ENCODE measurements at places on chromosomes 1 and 21.
A peak's percentile ranks its signal among the peaks of the same experiment; 100 is the strongest.

DNA sequence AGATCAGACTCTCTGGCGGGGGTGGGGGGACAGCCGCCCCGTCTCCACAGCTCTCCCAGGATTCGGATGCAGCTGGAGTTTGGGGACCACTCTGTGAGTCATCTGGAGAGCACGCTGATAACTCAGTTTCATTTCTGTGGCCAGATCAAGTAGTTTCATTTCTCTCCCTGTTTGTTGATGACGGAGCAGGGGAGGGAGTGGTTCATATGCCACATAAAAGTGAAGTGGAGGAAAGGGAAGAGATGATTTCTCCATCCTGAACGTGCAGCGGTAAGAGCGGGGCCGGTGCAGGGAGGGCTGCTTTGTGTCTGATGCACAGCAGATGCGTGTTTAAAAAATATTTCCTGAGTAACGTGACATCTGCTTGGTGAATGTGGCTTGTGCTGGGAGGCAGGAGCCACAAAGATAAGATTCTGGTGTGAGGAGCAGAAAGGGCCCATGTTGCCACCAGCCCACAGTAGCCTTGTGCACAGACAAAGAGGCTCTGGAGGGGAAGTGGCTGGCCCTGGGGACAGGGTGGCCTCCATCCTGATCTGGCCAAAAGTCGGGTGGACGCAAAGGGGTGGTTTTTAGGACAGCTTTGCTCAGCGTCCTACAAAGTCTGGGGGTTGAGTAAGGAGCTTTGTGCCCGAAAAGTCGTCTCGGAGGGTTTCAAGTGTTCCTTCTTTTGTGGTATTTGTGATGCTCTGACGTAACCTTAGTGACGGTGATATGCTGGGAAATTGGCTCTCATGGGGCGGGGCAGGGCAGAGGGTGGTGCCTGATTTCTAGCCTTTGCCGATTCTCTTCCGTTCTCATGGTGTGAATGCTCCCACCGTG, at the start of gene MX2:
MX2 (plus strand) TSS at position 242 of the 819 bp plus-strand sequence. CDS start 14,880 bp downstream, outside the sequence.
- peak; percentile 35 for DNase-seq

GRCh38 chr21:15552914-15553494, 176.8 kb upstream of the USP25 start:
- peak; percentile 15 for DNase-seq

- DNase-seq: no peak
Measured at GRCh38 chr21:32004291-32004690, 131.5 kb downstream of the HUNK start.

- DNase-seq: no peak
Measured at GRCh38 chr21:41725421-41726031, 41.3 kb downstream of the RIPK4 start.
